Peyer's patch (tissue), 4 donors: ENCODE measurements at places on chromosomes 2 and 18. TPM values are rescaled to one million over a fixed set of nuclear protein-coding genes. Genes with fewer than 3 reads are reported as not detected.

GRCh38 chr2:192377173-192377572, 182.4 kb upstream of the TMEFF2 start:
- DNase-seq, result no peak

GRCh38 chr2:29305762-29306161, 190.5 kb downstream of the CLIP4 start:
- DNase-seq, result no peak

GRCh38 chr2:147998203-147998602, 22.3 kb downstream of the ORC4 start:
- no peak for DNase-seq

DNA sequence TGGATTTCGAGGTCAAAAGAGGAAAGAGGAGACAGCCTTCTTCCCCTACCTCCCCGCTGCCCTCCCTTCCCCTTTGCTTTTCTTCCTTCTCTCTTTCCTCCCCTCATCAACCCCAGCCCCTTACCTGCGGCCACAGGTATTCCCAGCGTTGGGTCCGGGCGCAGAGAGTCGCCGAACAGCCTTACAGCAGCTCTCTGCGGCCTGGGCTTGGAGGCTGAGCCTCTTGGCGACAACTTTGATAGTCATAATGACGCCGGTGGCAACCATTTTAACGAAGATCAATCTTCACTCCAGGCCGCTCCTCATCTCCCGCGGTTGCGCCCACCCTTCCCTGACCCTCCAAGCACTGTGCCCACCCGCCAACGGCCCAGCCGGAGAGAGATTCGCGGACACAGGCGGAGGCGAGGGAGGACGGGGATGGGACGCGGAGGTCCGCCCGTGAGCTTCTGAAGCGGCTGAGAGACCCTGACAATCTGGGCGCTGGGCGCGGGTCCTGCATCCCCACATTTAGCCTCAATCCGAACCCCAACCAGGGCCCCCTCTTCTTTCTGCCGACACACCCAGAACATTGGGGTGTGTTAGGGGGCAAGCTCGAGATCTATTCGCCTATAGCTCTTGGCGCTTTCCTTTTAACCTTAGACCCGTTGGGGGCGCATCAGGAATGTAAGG, 1.5 kb upstream of the EVX2 start:
- no peak for DNase-seq

Gene NBAS
- 70.2 TPM for total RNA-seq
